Kasumi-1 (cell line): ENCODE measurements at places on chromosomes 3 and 15.

GRCh38 chr3:154060238-154061000 lies 60.8 kb upstream of the ARHGEF26 start:
- DNase-seq = no peak

DNA sequence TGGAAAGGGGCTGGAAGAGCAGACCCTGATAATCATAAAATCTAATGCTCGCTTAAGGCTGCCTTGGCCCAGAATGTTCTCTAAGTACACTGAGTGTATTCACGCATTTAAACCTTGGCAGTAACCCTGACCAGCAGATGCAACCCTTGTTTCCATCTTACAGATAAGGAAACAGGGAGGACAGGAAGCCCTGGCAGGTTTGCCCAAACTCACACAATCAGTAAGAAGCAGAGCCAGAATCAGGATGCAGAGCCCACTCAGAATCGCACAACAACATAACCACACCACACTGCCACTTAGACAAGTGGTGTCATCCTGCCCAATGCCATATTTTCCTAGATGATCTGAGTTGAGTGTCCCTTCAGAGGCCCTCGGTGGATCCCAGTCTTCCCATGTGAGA lies 214.5 kb upstream of the HES1 start:
- no peak for DNase-seq

- DNase-seq = peak; percentile 75
Measured at GRCh38 chr3:56702490-56703315, 19.6 kb upstream of the TASOR start.

DNA sequence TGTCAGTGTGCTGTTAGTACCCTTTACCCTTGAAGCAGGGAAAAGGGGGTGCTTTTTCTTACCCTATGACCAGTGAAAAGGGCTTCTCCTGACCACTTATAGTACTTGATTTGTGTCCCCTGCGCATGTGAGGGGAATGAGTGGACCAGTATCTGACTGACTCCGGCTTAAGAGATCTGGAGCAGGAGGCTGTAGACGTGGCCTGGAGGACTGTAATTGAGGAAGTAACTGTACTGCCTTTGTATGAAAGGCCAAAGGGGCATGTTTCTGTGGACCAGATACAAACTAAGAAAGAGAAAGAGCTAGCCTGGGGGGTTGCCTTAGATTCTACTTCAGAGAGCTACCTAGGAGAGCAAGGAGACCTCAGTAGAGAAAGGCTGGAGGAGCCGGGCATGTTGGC lies 89.9 kb upstream of the TBL1XR1 start:
- peak; percentile 63 for DNase-seq

- DNase-seq = no peak
Measured at GRCh38 chr15:90936823-90937222, 1.7 kb downstream of the UNC45A start.

DNA sequence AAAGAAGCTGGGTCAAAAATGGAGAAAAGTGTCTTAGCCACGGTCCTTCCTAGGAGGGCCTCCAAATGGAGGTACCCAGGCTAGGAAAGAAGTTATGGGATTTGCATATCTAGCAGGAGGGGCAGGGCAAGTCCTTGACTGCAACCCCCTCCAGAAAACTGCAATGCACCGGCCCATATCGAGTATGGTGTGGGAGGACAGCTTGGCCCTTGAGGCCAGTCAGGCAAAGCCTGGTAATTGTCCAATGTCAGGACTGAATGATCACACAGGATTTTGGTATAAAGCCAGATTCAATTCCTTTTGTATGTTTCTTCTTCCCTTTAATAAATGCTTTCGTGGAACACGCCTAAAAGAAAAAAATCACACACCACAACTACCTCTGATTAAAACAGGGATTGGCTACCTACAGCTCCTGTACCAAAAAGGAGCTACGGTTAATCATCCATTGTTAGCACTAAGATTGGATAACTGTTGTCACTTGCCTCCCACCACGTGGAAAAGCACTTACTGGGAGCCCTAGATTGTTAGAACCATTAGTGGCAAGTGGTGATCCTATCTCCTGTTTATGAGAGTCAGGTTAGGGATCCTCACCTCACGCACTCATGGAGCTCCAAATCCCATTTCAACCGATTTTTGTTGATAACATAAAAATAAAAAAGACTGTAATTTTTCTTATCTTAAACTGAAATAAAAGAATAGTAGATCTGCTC lies 1.2 kb downstream of the ZNF770 start:
- DNase-seq = no peak

GRCh38 chr3:177642804-177643125 lies 445.5 kb upstream of the TBL1XR1 start:
- no peak for DNase-seq

DNA sequence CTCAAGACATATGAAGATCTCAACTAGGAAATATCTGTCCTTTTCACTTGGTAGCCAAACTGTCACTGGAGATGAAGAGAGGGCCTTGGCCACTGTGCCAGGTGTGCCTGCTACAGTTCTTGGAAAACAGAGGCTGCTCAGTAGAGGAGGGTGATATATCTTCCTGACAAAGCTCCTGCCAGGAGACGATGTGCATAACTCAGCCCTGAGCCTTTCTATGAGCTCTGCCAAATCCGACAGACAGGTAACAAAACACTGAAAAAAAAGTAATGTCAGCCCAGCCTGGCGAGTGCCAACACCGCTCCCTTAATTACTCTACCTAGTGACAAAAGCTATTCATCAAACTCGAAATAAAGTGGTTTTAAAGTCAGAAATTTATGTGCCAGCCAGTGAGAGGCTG lies 123.2 kb downstream of the MFSD1 start:
- no peak for DNase-seq

DNA sequence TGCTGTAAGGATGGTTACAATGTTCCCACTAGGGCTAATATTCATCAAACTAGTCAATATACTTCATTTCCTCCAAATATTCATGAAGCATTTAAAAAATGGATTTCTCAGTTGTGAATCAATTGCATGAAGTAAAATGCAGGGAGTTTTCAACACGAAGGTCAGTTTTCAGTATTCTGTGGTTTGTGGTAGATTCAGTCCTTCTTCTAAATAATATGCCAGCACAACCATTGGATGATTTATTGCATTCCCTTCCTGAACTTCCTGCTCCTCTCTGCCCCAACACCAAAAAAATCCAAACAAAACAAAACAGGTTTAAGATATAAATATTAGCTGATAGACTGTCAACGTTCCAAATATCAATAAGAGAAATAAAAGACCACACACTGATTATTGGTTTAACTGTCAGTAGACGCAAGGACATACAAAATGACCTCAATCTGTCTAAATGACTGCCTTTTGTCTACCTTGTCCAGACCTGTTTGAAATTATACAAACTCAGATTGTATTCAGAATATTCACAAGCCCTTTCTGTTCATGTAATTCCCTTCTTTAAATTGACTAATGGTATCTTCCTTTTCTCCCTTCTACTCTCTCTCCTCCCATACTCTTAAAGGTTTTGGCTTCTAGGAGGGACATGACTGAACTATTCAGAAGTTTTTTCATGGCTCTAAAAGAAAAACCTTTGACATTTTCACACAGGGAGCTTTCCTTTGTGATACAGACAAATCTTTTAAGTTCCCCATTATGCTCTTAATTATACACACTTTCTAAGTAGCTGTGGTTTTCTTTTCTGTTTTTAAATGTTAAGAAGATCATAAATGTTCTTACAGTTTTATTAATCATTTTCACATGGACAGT lies 92.6 kb upstream of the STT3B start:
- DNase-seq = peak; percentile 6

GRCh38 chr15:93722165-93722564 lies 509.2 kb upstream of the MCTP2 start:
- DNase-seq = no peak

DNA sequence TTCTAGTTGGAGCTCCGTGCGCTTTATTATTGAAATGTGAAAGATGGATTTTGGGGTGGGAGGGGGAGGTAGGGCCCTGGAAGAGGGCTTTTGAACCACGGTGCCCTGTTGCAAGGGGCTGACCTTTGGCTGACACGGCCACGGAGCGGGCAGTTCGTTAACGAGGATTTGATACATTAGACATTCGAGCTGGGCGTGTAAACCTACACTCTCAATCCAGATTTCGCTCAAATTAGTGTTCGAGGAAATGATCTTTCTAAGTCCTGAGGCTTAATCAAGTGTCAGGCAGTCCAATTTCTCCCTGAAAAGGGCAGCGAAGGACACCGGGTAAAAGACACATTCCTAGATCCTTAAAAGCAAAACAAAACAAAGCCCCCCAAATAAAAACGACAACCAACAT lies 13.0 kb downstream of the ZIC1 start:
- DNase-seq = no peak

- DNase-seq = no peak
Measured at GRCh38 chr15:74240897-74241614, 4.9 kb downstream of the CCDC33 start.

GRCh38 chr3:58784425-58784824 lies 117.9 kb upstream of the FAM3D start:
- DNase-seq = no peak

- DNase-seq = no peak
Measured at GRCh38 chr3:188453431-188454384, 299.8 kb downstream of the LPP start.

- DNase-seq = no peak
Measured at GRCh38 chr3:139772539-139773500, 95.0 kb upstream of the NMNAT3 start.

- peak; percentile 77 for DNase-seq
Measured at GRCh38 chr15:69468241-69469121, 15.9 kb downstream of the RPLP1 start.

DNA sequence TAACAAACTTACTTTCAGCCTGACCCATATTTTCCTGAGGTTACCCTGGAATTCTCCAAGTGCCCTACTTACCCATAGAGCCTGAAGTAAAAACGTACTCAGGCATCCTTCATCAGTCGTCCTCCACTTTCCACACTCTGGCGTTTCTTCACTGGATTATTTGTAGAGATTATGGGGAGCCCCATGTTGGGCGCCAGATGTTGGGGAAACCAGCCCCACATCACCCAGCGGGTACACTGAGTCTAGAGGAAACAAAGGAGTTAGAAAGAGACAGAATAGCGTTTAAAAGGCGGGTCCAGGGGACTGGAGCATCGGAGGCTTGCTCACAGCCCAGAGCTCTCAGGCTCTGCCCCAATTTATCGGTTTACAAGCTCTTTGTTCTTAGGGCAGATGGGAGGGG lies 9.7 kb upstream of the SLC28A2 start:
- DNase-seq = no peak

GRCh38 chr3:185979721-185980121 lies 41.9 kb upstream of the TRA2B start:
- DNase-seq = no peak

GRCh38 chr15:47715402-47715801 lies 1.9 kb upstream of the SEMA6D start:
- no peak for DNase-seq
